ENCODE measurements at places on chromosomes 2 and 18.
A peak's percentile ranks its signal among the peaks of the same experiment; 100 is the strongest.

DNA sequence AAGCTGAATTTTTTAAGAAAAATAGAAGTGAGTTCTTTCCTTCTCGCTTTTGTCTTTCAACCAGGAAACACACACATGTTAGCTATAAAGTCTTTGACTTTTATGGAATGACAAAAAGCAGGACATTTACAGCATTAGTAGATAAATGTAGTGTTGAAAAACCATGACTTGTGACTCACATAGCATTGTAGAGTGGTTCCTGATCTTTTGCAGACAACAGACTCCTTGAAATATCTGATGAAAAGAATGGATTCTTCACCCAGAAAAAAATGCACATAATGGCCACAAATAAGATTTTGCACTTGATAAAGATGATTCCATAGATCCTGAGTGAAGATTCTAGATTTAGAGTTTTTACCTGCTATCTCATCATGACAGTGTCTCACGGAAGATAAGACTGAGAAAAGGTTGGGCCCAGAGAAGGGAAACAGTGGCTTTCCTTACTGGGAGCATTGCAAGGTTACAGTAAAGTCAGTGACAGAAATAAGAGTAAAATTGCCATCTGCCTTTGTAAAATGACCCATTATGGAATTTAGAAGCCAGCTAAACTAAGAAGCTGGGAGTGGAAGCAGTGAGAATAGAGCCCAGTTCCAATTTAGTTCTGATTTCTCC, 14.0 kb downstream of the SMARCAL1 start:
- DNase-seq: peak; percentile 36

- DNase-seq: no peak
These were observed 820.0 kb upstream of the NXPH2 start for GRCh38 chr2:139600166-139600565.

GRCh38 chr18:24009651-24010333, 4.8 kb upstream of the TTC39C start:
- DNase-seq: no peak

GRCh38 chr2:216465579-216466195, 33.0 kb upstream of the RPL37A start:
- DNase-seq: no peak

- DNase-seq: no peak
These were observed 202.1 kb downstream of the EIPR1 start for GRCh38 chr2:3175568-3175955.

DNA sequence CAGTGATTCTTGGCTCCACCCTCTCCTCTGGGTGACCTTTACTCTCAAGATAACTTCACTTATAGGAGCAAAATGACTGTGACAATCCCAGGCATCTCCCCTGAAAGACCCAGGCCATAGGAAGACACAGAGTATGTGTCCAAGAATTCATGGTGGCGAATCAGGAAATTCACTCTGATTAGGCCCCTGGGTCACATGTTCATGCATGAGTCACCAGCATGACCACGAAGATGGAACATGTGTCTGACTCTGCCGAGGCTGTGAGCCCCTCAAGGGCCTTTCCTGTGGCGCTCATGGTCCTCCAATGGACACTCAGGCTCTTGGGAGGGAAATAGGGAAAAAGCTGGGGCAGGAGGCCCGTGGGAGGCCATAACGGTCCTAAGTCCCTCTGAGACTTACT, 74.0 kb upstream of the TEX51 start:
- DNase-seq: no peak

Measured in GM03348 (cell line).